Fibroblast of villous mesenchyme (primary cell): ENCODE measurements at places on chromosomes 16 and 17.
A peak's percentile ranks its signal among the peaks of the same experiment; 100 is the strongest.

DNA sequence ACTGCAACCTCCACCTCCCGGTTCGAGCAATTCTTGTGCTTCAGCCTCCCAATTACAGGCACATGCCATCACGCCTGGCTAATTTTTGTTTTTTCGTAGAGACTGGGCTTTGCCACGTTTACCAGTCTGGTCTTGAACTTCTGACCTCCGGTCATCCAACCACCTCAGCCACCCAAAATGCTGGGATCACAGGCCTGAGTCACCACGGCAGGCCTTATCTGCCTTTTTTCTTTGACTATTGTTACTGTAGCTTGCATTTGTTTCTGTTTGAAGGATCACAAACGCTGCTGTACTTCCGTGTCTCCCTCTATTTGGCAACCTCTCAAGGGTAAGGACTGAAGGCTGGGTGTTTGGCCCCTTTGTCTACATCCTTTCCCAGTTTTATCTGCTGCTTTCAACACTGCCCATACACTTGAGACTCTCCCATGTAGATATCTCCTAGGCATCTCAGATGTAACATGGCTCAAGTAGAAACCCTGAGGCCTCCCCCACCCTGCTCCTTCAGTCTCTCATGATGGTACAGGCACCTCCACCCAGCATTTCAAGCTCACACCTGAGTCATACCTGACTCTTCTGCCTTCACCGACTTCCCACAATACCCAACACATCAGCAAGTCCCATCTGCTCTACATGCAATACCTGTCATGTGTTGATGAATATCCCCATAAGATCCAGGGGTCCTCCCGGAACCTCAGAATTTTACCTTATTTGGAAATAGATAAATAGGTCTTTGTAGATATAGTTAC, 219.0 kb downstream of the CPPED1 start:
- DNase-seq, result no peak

GRCh38 chr17:38885044-38885727, 15.3 kb downstream of the LASP1 start:
- no peak for DNase-seq

DNA sequence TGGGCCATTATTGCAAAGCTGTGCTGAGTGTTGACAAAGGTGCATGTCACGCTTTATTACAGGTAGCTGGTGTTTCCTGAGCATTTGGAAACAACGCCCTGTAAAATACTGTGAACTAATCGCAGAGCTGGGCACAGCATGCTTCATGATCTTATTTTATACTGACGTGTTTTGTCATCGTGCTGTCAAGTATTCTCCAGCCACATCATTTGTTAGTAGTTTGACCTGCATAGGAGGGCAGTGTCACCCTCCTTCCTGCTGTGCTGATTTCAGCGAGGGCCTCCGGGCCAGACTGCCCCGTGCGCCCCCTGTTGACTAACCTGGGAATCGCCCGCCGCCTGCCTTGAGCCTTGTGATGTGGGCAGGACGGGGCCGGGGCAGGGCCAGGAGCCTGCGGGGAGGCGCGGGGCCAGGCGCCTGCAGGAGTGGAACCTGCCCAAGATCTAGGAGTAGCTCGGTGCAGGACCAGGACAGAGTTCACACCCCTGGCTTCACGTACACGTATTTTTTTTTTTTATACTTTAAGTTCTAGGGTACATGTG, 820.7 kb downstream of the KCNJ18 start:
- DNase-seq, result no peak

GRCh38 chr17:63837480-63837879, 5.0 kb downstream of the SMARCD2 start:
- DNase-seq, result no peak

GRCh38 chr17:58394534-58395223, 22.7 kb downstream of the RNF43 start:
- DNase-seq, result no peak

GRCh38 chr17:56918916-56919315, 5.1 kb upstream of the TRIM25 start:
- peak; percentile 72 for DNase-seq

GRCh38 chr16:5001571-5001970, 32.2 kb downstream of the NAGPA start:
- no peak for DNase-seq

DNA sequence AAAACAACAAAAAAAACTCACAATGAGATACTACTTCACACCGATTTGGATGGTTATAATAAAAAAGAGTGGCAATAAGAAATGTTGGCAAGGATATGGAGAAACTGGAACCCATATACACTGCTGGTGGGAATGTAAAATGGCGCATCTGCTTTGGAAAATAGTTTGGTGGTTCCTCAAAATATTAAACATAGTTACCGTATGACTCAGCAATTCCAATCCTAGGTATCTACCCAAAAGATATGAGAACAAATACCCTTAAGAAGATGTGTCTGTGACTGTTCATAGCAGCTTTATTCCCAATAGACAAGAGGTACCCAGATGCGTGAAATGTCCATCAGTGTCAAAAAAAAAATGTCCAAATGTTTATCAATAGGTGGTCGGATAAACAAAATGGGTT, 7.2 kb downstream of the CPPED1 start:
- DNase-seq, result no peak

- no peak for DNase-seq
Measured at GRCh38 chr17:47945529-47946508, 4.4 kb downstream of the PNPO start.

- peak; percentile 25 for DNase-seq
Measured at GRCh38 chr17:66655861-66656260, 179.1 kb upstream of the CACNG5 start.

DNA sequence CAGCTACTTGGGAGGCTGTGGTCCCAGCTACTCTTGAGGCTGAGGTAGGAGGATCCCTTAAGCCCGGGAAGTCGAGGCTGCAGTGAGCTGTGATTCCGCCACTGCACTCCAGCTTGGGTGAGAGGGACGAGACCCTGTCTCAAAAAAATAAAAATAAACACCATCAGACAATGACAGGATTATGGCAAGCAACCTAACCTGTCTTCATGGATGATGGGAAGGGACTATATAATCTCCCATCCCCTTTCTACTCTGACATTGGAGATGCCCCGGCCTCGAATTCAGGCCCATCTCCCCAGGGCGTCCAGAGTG, 893 bp downstream of the TRIM25 start:
- no peak for DNase-seq

DNA sequence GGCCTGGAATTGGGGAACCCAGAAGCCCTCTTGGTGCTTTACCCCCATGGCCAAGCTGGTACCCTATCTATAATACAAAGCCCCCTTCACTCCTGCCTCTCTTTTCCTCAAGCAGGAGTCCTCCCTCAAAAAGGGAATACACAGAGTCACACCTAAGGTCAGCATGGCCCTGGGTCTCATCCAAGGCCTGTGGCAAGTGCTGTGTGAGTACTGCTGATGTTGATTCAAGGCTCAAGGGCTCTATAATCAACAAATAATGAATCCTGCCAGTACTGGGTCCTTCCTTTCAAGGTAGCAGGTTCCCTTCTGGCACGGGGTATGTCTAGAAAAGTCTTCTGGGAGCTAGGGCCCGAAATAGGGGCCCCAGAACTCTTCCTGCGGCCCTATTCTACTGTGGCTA, 187.3 kb downstream of the CYB561 start:
- no peak for DNase-seq

DNA sequence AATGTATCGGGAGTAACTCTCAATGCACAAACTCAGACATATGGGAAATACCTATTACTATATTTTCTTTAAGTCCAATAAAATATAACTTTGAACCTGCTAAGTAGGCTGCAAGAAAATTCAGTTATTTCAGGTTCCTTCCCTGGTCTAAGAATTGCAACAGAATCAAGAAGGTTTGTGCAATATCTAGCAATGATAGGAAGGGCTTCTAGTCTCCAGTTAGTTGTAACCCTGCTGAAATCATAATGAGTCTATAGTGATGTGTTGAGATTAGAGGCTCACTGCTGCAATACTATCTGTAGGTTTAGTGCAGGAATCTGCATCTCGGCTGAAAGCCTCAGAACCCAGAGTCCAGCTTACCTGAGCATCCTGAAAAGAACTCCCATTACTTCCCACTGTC, 110.5 kb downstream of the PMP22 start:
- DNase-seq, result peak; percentile 6

GRCh38 chr17:60388742-60389141, 3.2 kb downstream of the USP32 start:
- DNase-seq, result peak; percentile 8

GRCh38 chr16:72060405-72060804, 2.6 kb upstream of the HPR start:
- no peak for DNase-seq

- DNase-seq, result peak; percentile 92
Measured at GRCh38 chr17:29733166-29733565, 110.5 kb upstream of the CORO6 start.

GRCh38 chr16:77406680-77407079, 28.2 kb downstream of the ADAMTS18 start:
- peak; percentile 13 for DNase-seq

GRCh38 chr17:14135906-14136590, 66.7 kb downstream of the COX10 start:
- no peak for DNase-seq

DNA sequence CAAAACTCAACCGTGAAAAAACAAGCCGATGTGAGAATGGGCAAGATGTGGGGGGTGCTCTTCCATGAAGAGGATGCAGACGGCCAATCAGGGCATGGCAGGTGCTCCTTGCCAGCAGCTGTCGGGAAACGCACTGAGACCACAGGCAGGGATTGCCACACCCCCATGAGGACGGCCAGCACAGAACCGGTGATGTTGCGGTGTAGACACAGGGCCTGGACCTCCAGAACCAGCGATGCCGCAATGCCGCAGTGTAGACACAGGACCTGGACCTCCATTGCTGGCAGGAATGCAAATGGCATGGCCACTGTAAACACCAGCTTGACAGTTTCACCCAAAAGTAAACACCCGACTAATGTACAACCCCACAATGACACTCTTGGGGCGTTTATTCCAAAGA, 164.9 kb downstream of the BANP start:
- DNase-seq, result no peak

DNA sequence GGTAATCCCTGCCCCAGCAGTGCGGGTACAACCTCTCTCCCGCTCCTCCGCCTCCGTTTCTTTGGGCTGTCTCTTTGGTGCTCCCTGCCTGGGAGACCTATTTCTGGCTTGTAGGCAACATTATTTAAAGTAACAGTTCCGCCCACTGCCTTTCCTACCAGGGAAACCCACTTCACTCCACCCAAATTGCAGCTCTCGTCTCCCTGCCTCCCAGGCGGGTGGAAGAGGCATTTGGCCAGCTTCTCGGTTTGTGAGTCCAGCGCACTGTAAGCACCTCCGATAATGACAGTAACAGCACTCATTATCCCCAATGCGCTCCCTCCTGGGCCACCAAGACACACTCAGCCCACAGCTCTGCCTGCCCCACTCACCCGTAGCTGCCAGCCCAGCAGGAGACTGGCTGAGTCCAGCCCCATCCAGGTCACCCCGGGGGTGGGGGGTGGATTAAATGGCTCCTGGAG, 165.1 kb upstream of the CDC42EP4 start:
- DNase-seq, result no peak

DNA sequence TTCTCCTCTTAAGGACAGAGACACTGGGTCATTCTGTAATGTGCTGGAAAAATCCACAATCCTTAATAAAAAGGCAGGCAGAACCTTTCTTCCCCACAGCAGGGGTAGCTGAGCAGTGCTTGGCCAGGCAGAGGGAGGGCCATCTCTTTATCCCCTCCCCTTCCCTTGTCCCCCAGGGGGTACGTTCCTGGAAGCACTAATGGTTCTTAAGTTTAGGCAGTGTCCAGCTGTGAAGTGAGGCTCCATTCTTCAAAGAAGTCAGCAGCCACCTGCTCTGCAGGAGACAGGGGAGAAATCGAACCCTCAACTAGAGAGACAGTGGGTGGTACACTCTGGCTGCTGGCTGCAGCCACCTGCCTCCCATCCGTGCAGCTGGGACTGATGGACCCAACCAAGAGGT, 533.9 kb upstream of the CDH11 start:
- DNase-seq, result no peak

- DNase-seq, result no peak
Measured at GRCh38 chr16:30087181-30087898, 4.4 kb downstream of the TBX6 start.

DNA sequence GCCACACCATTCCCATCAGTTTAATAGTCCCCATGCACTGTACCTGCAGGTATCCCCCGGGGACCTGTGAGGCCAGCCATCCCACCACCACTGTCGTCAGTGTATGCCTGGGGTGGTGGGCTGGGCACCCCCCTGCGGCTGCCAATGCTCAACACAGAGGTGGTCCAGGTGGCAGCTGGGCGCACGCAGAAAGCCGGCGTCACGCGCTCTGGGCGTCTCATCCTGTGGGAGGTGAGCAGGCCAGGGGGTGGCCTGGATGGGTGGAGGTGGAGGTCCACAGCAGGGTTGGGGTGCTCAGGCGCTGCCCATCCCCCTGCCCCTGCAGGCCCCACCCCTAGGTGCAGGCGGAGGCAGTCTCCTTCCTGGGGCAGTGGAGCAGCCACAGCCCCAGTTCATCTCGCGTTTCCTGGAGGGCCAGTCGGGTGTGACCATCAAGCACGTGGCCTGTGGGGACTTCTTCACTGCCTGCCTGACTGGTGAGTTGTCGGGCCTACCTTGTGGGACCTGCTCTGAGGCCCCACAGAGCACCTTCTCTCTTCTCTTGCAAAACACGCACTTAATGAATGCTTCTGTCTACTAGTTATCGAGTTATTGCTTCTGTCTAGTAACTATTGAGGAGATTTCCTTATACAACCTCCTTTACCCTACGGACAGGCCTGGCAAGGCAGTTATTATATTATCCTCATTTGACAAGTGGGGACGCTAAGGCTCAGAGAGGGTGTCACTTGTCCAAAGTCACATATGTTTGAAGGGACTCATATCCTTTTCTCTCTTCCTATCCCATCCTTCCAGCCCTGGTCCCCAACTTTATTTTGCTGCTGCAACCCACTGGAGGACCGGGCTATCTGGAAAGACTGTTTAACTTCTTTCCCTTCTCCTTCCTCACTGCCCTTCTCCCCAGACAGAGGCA, 5.8 kb upstream of the TRAF4 start:
- DNase-seq, result no peak

DNA sequence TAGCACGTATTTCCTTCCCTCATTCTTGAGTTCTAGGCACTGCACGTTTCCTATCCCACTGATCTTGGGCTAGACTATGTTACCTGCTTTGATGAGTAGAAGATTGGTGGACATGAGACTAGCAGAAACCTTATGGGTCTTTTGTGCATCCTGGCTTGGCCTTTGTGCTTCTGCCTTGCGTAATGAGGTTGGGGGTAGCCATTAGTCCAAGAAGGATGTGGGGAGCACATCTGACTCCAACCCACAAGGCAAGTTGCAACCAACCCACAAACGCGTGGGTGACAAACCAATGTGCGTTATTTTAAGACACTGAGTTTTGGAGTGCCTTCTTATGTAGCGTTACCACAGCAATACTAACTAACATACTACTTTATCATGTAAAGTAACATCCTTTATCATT, 180.4 kb upstream of the IRX5 start:
- no peak for DNase-seq

GRCh38 chr16:22843856-22844255, 29.9 kb downstream of the HS3ST2 start:
- DNase-seq, result no peak

DNA sequence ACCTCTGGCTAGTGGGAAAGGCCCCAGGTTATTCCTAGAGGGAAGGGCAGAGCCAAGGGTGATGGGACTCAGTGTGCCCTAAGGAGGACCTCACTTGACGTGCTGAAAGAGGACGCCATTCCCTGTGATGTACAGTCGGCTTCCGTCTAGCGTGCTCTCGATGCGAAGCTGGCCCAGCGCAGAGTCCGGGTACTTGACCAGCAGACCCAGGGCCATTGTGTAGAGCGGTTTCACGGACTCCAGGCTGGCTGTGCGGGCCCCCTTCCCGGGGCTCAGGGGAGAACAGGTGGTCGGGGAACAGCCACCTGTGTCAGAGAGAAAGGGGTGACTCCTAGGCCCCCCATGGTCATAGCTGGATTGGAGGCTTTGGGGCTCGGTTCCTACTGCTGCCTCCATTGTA, 19.9 kb downstream of the PLEKHG4 start:
- DNase-seq, result no peak
